Left renal pelvis (tissue), 4 donors: ENCODE measurements at places on chromosomes 4 and X.

- DNase-seq: no peak
Observed at GRCh38 chrX:25028726-25029125, 13.0 kb upstream of the ARX start.

DNA sequence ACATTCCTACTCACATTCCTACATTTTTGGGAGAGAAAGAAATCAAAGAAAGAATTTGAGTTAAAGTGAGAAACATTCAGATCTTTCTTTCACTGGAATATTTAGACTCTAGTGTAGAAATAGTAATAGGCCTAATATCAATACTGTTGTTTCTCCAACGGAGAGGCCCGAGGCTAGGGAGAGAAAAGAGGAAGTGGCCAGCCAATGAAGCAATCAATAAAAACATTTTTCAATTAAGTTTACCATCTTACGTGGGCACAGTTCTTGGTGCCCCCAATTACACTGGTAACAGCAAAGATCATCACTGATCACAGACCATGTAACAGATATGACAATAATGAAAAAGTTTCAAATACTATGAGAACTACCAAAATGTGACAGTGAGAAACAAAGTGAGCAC, 281.4 kb downstream of the GPM6A start:
- no peak for DNase-seq

DNA sequence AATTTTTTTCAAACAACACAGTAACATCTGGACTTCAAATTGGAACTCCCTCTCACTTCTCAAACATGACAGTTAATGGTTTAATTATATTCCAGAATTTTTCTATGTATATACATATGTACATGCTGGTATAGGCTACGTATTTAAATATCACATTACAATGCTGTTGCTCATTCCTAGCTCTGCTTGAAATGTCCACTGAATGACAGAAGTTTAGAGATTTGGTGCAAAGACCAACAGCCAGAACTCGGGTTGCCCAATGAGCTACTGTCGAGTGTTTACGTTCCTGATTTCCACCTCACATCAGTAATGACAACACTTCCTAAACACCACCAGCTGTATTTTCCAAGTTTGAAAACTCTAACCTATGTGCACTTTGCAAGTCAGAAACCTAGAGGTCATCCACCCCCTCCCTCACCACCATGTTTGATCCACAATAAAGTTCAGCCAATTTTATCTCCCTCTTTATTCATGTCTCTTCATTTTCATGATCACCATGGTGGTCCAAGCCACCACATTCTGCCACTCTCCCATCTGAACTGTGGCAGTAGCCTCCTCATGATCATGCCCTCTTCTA, 49.3 kb upstream of the RPL34 start:
- DNase-seq: no peak

DNA sequence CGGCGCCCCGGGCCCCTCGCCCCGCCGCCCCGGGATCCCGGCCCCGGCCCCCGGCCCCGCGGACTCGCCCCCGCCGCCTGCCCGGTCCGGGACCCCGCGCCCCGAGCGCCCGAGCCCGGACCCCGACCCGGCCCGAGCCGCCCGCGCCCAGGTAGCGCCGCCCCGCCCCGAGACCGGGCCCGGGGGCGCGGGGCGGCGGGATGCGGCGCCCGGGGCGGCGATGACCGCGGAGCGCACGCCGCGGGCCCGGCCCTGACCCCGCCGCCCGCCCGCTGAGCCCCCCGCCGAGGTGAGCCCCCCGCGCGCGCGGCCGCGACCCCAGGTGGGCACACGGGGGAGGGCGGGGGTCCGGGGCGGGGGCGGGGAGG, 224 bp downstream of the FGFRL1 start:
- no peak for DNase-seq

GRCh38 chr4:83599183-83599582, 63.3 kb downstream of the GPAT3 start:
- no peak for DNase-seq

- DNase-seq: no peak
Observed at GRCh38 chrX:103791228-103791627, 14.6 kb downstream of the PLP1 start.

DNA sequence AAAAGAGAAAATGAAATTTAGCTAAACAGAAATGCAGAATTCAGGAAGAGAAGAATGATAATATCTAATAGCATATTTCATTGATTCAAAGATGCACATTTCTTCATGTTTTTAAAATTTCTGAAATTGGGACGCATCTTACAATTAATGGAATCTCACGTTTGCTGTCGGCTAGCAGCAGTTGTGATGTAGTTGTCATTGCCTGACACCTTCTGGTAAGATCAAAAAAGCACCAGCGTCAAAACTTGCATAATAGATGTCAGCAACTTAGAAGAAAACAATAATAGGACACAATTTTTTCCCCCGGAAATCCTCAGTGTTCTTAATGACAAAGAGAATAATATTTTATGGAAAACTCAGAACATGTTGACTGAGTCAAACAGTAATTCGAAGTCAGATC, 29.8 kb upstream of the SLC7A3 start:
- no peak for DNase-seq

DNA sequence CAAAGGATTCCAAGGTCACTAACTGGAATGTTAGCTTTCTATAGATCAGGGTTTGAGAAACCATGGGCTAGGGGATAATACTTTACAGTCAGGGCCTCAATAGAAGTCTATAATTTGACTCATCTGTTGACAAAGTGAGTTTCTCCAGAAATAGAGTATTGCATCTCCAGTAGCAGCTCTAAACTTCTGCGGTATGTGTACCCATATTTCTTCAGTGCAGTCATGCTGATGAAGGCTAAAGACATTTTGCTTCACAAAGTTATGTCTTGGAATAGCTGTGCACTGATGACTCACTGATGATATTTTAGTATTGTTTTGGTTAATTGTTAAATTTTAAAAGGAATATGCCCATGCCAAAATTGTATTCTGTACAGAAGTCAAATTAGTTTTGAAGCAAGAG, 464.9 kb upstream of the AMOT start:
- no peak for DNase-seq

DNA sequence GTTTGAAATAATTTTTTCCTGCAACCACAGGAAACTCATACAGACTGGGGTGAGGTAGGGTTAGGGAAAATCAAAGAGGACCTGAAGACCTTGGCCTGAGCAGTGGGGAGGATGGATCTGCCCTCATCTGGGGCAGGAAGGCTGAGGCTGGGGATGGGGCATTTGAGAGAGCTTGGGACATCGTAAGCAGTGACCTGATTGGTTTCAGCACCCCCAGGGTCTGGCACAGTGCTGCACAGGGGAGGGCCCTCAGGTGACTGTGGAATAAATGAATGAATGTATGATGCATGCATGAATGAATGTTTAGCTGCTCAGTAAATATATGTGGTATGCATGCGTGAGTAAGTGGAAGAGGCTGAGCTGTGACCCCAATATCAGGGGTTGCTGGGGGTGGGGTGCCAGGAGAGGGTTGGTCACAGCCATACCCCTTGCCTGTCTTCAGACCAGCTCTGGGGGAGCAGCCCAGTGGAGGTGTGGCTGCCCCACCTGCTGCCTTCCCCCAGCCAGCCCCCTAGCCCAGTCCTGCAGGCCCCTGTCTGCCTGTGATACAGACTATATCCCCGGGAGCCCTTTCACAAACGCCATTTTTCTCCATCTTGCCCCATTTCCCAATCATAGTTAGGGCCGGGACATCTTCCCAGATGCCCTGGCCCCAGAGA, 11.0 kb upstream of the TNIP2 start:
- no peak for DNase-seq

- DNase-seq: no peak
Observed at GRCh38 chr4:98786866-98787265, 128.5 kb upstream of the TSPAN5 start.
